ENCODE measurements at places on chromosomes 11 and 22.
A peak's percentile ranks its signal among the peaks of the same experiment; 100 is the strongest.

GRCh38 chr11:97905101-97905500 is 1115.6 kb upstream of the CNTN5 start:
- DNase-seq = no peak

DNA sequence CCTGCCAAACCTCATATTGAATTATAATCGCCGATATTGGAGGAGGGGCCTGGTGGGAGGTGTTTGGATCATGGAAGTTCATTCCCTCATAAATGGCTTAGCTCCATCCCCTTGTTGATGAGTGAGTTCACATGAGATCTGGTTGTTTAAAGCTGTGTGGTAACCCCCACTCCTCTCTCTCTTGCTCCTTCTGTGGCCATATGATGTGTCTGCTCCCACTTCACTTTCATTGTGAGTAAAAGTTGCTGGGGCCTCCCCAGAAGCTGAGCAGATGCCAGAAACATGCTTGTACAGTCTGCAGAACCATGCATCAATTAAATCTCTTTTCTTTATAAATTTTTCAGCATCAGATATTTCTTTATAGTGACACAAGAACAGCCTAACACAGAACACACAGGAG is 929.0 kb upstream of the FAT3 start:
- no peak for DNase-seq

GRCh38 chr11:69387409-69387885 is 93.5 kb downstream of the MYEOV start:
- no peak for DNase-seq

GRCh38 chr22:30664798-30665197 is 2.9 kb downstream of the DUSP18 start:
- no peak for DNase-seq

DNA sequence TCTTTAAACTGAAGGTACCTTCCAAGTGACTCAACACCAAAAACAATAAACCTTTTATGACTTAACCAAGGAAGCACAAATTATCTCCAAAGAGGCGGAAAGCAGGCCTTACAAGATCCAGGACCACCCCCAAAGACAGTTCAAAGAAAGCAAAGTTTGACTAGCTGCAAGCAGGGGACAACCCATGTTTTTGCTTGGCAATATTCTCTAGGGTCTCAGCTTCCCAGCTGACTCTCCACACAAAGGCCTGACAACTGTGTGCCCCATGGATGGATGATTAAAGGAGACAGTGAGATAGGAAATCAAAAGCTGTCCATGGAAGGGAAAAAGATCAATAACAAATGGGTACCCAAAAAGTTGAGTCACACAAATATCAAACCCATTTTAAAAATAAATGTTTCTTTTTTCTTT is 232.2 kb downstream of the DDX10 start:
- DNase-seq = no peak

DNA sequence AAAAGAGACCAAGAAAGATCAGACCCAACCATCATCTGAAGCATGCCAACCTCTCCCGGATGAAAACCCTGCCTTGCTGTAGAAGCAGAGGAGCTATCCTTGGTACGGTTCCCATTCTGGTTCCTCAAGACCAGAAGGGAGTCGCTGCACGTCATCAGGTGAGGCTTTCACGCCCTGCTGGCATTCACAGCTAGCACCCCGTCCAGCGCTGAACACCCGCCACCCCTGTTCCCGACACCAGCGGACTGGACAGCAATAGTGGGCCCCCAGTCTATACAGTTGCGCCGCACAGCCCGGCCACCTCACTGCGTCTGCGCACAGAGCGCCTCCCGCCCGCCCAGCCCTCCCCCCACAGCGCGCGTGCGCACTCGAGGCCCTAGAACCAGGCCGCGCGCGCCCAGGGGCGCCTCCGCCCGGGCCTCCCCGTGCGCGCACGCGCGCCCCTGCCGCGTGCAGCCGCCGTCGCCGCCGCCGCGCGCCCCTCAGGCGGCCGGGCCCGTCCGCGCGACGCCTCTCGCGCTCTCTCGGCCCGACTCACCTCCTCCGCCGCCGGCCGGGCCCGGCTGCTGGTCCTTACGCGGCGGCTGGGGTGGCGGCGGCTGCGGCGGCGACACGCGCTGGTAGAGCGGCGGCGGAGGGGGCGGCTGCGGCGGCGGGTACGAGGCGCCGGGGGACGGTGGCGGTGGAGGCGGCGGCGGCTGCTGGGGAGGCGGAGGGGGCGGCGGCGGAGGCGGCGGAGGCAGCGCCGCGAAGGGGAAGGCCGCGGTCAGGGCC is 706 bp downstream of the SF1 start:
- DNase-seq = peak; percentile 61

GRCh38 chr11:73376803-73377629 is 817 bp downstream of the RELT start:
- peak; percentile 50 for DNase-seq

- no peak for DNase-seq
These were observed 123.3 kb upstream of the CCDC90B start for GRCh38 chr11:83409476-83409875.
